Motor neuron (in vitro differentiated cells): ENCODE measurements at places on chromosomes 2 and 18.

- no peak for ATAC-seq
Observed at GRCh38 chr2:74693213-74693612, 39.2 kb downstream of the SEMA4F start.

DNA sequence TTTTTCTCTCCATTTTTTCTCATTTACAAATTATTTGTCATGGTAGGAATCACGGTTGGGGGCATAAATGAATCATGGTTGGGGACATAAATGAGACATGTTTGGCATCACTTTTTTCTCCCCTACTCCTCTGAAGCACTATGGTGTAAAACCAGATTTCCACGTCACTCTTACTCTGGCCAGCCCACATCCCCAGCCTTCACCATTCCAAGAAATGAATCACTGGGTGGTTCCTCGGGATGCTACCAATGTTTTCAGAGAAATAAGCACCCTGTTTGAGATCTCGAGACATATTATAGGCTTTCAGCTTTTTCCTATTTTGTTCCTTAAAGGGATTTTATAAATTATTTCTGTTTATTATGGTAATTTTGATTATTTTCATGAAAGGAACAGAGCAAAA lies 155.0 kb upstream of the SLC8A1 start:
- no peak for ATAC-seq

- no peak for ATAC-seq
Observed at GRCh38 chr2:16373341-16373740, 292.3 kb downstream of the CYRIA start.

DNA sequence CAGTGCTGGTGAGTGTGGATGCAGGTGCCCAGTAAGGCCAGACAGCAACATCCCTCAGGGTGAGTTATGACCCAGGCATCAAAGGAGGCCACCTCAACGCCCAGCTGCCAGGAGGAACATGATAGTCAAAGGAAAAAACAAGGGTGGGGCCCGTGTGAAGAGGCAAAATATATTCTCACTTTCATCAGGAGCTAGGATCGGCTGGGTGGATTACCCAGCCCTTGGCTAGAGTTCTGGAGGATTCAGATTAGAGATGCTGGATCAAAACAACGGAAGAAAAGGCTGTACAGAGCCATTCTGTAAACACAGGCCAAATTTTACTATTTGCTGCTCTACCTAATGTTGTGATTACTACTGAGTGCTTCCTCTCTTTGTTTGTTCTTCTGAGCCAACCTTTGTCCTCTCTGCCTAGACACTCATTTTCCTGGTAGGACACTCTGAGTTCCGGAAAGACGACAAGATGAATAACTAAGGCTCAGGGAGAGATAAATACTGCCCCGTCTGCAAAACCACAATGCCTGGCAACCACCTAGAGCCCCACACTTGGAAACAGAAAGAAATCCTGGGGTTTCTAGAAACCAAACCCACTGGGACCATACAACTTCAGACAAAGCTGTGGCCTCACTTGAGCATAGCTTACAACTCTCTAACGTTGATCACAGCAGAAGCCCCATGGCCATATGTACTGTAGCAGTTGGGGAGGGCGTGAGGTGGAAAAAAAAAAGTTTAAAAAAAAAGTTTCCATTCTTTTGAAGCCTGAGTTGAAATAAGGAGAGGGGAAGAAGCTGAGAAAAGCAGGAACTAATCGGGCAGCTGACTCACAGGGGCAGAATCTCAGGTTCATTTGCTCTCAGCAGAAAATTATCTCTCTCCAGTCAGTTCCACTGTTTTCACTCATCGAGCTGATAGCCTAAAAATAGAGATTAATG lies 17.8 kb upstream of the PMAIP1 start:
- peak; percentile 88 for ATAC-seq

GRCh38 chr2:45460825-45461224 lies 150.2 kb downstream of the SRBD1 start:
- ATAC-seq, result no peak

GRCh38 chr18:10519999-10520935 lies 5.6 kb upstream of the NAPG start:
- peak; percentile 81 for ATAC-seq

DNA sequence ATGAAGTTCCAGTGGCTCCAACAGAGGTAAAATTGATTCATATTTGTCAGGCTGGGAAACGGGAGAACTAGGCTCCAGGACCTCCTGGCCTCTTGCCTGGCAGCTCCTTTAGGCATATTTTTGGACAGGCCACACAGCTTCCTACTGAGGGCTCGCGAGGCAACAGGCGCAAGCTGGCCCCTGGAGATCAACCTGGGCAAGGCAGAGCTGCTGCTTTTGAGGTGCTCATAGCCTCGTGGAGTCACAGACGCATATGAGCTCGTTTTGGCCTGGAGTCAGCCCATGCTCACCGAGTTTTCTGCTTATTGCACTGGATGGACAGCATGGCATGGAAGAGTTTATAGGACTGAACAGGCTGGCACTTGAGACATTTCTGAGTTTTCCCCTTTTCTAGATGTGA lies 97.7 kb downstream of the CAPN13 start:
- no peak for ATAC-seq

- ATAC-seq, result peak; percentile 22
Observed at GRCh38 chr2:189142893-189143759, 36.4 kb downstream of the COL5A2 start.

DNA sequence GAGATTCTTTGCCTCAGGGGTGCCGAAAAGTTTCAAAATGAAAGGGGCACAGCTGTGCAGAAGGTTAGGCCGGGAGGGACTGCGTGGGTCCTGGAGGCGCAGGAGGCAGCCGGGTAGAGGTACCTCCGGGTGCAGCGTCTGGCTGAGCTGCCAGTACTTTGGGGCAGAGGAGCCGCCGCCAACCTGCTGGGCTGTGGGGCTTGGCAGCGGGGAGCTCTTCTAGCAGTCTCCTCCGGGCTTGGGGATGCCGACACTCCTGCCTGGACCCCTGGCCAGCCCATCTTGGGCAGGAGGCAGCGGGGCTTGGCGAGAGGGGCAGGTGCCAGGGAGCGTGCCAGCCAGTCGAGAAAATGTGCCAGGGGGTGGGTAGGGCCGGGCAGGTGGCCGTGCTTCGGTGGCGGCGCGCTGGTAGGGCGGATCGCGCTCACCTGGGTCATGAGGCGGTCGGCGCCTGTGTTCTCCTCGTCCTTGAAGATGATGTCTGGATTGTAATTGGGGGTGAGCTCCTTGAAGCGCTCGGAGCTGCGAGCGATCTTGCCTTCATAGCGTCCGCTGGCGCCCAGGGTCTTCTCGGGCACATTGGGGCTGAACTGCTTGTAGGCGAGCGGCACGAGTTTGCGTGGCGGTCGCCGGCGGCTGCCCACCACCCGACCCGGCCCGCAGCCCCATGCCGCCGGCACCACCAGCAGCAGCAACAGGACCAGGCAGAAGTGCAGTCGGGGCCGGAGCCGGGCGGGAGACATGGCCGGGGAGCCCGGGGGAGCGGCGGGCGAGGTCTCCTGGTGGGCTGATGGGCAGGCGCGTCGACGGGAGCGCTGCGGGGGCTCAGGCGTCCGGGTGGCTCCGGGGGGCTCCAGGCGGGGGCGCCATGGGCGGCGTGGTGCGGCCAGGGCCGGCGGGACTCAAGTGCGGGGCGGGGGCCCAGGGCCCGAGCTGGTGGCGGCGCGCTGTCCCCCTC lies 717 bp downstream of the IHH start:
- ATAC-seq, result no peak

- no peak for ATAC-seq
Observed at GRCh38 chr2:138602166-138602460, 100.5 kb downstream of the SPOPL start.

DNA sequence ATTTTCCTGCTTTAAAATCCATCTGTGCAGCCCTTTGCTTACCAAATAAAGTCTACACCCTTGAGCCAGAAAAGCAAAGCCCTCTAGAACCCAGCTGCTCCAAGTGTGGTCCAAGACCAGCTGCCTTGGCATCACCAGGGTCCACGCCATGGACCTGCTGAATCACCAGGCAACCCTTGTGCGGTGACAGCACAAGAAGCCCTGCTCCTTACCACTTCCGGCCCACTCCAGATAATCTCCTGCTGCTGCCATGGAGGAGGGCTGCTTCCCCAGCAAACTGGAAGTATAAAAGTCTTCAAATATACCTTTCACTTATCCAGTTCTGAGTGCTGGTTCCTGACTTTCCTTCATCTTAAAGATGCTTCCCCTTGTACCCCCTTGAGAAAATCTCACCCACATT lies 106.0 kb upstream of the PKDCC start:
- ATAC-seq, result no peak

- no peak for ATAC-seq
Observed at GRCh38 chr2:151380580-151381235, 23.3 kb downstream of the TNFAIP6 start.

DNA sequence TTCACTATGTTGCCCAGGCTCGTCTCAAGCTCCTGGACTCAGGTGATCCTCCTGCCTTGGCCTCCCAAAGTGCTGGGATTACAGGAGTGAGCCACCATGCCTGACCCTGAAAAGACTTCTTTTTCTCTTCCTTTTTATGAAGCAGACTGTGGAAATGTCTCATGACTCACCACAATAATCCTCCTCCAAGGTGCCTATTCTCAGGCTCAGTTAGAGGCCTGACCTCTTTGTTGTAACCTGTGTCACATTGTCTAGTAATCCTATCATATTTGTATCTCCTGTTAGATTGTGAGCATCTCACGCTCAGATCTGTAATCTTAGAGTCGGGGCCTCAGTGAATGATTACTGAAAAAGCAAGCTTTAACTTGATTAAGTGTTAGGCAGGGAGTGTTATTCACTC lies 18.3 kb upstream of the TAF4B start:
- no peak for ATAC-seq

DNA sequence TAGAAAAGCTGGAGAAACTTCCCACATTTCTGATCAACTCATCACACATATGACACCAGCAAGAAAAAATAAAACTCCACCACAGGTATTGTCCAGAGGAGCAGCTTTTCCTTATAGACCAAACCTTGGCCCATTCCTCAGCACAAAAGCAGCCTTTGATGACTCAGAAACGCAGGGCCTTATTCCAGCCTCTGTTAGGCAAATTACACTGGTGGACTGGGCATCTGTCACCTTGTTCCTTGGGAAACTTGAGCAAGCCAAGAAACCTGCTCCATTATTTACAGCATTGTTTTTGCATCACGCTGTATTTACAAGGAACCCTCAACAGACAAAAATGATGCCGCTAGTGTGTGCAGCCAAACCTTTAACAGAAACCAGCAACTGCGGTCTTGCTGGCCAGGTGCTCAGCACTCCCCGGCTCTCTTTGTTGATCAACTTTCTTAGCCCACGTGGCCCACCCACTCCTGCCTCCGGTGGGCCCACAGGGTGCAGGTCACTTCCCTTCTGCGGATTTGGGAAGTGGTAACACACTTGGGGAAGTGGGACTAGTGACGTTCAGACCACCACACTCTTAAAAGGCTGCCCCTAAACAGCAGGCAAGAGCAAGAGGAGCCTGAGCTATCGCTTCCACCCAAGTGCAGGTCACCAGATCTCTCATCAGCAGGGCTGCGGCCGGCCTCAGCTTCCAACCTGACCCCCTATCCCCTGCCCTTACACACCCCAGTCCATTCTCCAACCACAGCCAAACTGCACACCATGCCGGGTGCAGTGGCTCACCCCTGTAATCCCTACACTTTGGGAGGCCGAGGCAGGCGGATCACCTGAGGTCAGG lies 1.5 kb downstream of the AP1S3 start:
- ATAC-seq, result no peak

DNA sequence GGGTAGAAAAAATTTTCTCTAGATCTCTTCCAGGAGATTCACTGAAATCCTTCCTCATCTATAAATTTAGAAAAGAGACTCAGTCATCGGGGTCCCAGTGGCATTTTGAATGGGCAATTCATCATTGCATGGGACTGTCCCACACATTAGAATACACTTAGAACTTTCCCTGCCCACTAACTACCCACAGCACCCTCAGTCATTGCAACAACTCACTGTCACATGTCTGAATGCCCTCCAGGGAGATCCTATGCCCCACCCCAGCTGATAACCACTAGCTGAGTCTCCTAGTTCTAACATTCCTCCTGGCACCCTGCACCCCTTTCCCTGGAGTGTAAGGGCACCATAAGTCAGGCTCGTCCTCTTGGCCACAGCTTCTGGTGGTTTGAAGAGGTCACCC lies 89.6 kb downstream of the INSIG2 start:
- no peak for ATAC-seq

- ATAC-seq, result no peak
Observed at GRCh38 chr18:27608742-27609141, 423.6 kb upstream of the CHST9 start.

DNA sequence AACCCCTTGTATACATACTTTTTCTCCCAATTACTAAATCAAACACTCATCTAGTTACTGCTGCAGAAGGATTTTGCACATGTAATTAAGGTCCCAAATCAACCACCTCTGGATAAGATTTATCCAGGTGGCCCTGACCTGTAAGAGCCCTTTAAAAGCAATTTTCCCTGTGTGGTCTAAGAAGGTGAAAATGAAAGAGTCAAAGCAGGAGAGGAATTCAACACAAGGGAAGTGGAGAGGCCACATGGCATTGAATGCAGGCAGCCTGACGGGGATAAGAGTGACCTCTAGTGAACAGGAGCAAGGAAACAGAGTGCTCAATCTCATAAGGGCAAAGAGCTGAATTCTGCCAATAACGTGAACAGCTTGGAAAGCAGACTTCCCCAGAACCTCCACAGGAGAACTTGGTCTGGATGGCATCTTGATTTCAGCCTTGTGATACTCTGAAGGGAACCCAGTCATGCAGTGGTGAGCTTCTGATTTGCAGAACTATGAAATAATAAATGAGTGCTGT lies 27.2 kb downstream of the PPP3R1 start:
- no peak for ATAC-seq

GRCh38 chr2:59874971-59875755 lies 678.3 kb downstream of the BCL11A start:
- ATAC-seq, result no peak

DNA sequence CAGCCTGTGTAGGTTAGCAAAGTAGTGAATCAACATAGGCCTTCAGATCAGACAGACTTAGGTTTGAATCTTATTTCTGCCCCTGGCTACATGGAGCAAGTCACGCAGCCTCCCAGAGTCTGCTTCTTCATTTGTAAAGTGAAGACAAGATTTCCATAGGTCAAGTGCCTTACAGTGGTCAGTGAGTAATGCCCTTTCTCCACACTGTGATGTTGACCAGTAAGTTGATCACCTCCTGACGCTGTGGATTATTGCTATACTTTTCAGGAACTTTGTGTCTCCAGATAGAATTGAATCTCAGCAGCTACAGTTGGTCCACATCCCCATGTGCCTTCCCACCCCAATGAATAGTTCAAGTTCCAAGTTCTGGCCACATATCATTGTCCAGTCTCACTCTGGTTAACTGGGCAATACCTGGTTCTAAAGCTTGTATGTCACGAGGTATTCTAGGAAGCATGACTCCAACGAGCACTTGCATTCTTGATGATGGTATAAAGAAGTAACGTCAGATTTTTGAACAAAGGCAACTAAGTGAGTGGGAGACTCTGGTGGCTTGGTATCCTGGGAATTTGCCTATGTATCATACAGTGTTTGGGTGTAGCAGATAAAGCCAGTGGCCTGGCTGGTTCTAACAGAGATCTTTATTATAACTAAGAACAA lies 2.1 kb upstream of the CLIP4 start:
- no peak for ATAC-seq

GRCh38 chr2:118535818-118536212 lies 311.6 kb downstream of the EN1 start:
- no peak for ATAC-seq

GRCh38 chr2:162058973-162059668 lies 14.9 kb downstream of the DPP4 start:
- peak; percentile 29 for ATAC-seq

GRCh38 chr18:74337155-74337911 lies 21.7 kb downstream of the C18orf63 start:
- no peak for ATAC-seq

GRCh38 chr2:46118656-46119371 lies 178.4 kb upstream of the EPAS1 start:
- no peak for ATAC-seq

- ATAC-seq, result peak; percentile 99
Observed at GRCh38 chr2:229586746-229587705, 127.3 kb downstream of the DNER start.

GRCh38 chr18:61420218-61420885 lies 87.1 kb downstream of the CDH20 start:
- ATAC-seq, result peak; percentile 49
